Amniotic epithelial cell (primary cell): ENCODE measurements at places on chromosomes 16 and 17.

- DNase-seq, result peak; percentile 90
Observed at GRCh38 chr17:63433746-63434591, 12.1 kb downstream of the CYB561 start.

- DNase-seq, result peak; percentile 44
Observed at GRCh38 chr17:61926826-61927207, 965 bp downstream of the INTS2 start.

DNA sequence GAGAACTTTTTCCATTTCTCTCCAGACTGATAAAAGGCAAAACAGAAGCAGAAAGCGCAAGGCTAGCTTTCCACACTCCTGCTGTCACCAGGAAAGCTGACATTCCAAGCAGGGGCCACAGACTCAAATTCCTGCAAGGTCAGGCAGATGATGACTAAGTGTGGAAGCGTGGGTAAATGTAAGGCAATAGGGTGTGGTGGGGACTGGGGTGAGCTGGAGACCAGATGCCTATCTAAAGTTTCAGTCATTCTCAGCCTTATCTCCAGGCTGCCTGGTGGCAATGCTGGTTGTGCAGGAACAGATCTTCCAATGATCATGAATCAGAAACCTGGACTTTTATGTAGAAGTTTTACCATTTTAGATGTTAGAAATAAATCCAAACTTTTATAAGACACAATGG, 224.1 kb downstream of the GSG1L start:
- DNase-seq, result peak; percentile 11

DNA sequence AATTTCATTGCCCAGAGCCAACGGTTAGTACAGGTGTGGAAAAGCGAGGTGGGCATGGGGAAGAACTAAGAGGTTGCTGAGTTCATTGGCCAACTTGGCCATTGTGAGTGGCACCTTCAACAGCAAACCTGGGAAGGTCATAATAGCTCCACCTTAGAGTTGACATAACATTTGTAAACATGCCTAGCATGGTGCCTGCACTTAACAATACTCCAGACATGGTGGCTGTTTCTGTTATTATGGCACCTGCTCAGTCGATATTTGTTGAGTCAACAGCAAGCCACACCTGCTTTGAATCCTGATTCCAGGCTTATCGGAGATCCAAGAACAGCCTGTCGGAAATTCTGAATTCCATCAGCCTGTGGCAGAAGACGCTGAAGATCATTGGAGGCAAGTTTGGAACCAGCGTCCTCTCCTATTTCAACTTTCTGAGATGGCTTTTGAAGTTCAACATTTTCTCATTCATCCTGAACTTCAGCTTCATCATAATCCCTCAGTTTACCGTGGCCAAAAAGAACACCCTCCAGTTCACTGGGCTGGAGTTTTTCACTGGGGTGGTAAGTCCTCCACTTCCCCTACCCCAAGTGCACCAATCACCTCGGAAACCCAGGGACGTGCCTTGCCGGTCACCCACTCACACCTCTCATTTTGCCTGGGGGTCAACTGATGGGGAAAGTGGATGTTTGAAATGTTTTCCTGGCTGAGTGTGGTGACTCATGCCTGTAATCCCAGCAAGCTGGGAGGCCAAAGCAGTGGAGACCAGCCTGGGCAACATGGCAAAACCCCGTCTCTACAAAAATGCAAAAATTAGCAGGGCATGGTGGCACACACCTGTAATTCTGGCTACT, 46.0 kb downstream of the TMC5 start:
- no peak for DNase-seq

- DNase-seq, result peak; percentile 40
Observed at GRCh38 chr17:78664476-78665386, 87.5 kb upstream of the DNAH17 start.
